ENCODE measurements at places on chromosomes 6 and 20. TPM values are rescaled to one million over a fixed set of nuclear protein-coding genes. Genes with fewer than 3 reads are reported as not detected.

DNA sequence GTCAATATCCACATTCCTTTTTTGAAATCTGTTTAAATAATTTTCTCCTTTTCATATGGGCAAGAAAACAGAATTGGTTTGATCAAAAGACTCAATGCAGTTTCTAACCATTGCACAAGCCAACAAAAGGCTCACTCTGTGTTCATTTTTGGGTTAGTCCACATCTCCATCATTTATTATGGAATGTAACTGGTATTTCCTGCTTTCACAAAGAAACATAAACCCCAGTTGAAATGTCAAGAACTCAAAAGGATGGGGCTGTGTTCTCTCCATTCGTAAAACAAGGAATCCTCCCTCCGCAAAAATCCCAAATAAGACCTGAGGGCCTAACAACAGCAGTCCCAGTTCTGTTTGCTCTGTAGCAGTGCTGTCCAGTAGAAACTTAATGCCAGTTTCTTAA, 420.9 kb downstream of the GJA1 start:
- no peak for DNase-seq

The ZSCAN12 gene
- polyA plus RNA-seq: 6.1 TPM

The LGSN gene
- polyA plus RNA-seq: not detected

The TRIM26 gene
- polyA plus RNA-seq: 15.2 TPM

DNA sequence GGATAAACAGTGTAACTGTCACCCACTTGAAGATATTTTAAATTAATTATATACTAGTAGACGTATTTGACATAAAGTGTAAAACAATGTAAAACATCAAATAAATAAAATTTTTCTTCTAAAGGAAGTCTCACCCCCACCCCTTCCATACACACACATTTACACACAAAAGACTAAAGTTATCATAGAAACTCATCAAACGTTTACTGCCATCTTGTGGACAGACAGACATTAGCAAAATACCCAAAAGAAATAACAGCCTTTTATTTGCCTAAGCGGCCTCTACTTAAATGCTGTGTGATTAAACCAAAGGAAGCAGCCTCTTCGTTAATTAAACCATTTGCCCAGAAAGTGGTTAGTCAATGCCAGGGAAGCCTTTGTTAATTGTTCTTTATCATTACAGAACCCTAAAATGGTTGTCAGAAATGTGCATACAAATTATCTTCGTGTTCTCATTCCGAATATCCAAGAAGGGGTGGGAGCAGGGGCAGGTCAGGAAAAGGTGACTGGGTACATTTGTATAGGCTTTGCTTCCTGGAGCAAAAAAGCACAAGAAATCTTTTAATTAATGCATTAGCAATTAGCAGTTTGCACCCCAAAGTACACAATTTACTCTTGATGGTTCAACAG, 176.2 kb upstream of the SASH1 start:
- peak; percentile 40 for DNase-seq

GRCh38 chr6:155054491-155055250, 59.6 kb downstream of the TIAM2 start:
- no peak for DNase-seq

GRCh38 chr20:8062756-8063155, 43.2 kb upstream of the TMX4 start:
- DNase-seq: no peak

DNA sequence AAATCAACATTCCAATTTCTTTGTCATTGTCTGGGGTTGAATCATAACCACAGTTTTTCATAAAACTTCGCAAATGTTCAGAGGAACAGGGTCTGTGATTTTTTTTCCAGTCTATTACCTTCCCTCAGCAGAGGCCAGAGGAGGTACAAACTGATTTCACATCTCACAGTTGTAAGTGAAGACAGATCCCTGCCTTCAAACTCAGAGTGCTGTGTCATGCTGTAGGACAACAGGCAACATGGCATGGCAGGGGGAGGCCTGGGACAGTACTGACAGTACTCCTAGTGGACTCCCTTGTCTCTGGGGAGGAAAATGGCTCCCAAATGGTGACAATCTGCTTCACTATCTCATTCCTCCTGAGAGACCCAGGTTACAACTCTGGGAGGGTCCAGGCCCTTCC, 308.6 kb downstream of the CDC5L start:
- no peak for DNase-seq

The TMEM151B gene
- 0.37 TPM for polyA plus RNA-seq

The SPTLC3 gene
- 1.5 TPM for polyA plus RNA-seq

DNA sequence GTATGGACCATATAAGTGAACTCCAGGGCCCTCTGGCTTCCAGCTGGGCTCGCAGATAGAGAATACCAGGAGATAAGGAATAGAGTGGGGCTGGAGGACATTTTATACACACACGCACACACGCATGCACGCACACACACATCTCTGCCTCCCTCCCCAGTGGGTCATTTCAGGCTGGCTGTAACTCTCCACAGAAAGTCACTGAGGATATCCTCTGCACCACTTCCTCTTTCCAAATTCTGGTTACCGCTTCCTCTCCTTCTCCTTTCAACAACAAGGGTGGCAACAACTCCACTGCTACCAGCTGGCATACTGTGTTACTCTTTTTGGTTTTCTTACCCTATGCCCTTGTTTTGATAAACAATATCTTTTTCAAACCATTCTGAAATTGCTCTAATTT, 280.2 kb downstream of the COL12A1 start:
- no peak for DNase-seq

DNA sequence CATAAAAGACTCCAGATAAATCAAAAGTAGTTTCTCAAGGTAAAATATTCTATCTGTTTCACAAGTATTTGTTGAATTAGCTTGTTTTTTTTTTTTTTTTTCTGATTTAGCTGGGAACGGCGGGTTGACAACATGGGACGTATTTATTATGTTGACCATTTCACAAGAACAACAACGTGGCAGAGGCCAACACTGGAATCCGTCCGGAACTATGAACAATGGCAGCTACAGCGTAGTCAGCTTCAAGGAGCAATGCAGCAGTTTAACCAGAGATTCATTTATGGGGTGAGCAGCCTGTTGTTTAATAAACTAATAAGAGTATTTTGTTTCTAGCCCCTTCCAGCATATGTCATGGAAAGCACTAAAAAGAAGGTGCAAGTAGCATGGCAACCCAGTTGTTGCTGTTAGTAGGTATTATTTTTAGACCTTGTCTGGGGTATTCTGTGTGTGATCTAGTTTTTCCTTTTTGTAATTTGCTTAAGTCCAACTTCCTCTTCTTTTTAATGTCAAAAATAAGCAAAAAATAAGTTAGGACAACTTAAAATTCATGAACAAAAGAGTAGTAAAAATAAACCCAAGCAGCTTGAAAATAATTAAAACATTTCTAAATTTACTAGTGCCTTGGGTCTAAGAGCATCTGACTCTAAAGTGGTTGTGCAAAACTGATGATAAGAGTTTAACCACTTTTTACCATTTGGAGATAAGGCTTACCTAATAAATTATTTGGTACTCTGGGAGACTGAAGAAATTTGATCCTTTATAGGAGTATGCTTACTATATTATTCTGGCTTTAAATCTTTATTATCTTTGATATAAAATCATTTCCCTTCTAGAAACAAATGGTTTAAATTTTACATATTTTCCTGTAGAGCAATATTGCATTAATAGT, 70.8 kb upstream of the DYNLRB1 start:
- DNase-seq: no peak

The CALHM5 gene
- polyA plus RNA-seq: 2.4 TPM

GRCh38 chr6:42929821-42930360, 611 bp downstream of the CNPY3 start:
- DNase-seq: peak; percentile 71

- DNase-seq: no peak
Measured at GRCh38 chr20:31570735-31571617, 34.1 kb upstream of the ID1 start.

All from hindlimb muscle (tissue), 1 donor.